Stimulated activated CD4-positive, alpha-beta T cell treated with anti-CD3 and anti-CD28 coated beads, Interleukin-1b, Interleukin-23, amount 100 ng/mL, for 48 hours (primary cell): ENCODE measurements at places on chromosomes 11 and 22.

- no peak for DNase-seq
Observed at GRCh38 chr11:1567721-1568100, 4.4 kb downstream of the DUSP8 start.

DNA sequence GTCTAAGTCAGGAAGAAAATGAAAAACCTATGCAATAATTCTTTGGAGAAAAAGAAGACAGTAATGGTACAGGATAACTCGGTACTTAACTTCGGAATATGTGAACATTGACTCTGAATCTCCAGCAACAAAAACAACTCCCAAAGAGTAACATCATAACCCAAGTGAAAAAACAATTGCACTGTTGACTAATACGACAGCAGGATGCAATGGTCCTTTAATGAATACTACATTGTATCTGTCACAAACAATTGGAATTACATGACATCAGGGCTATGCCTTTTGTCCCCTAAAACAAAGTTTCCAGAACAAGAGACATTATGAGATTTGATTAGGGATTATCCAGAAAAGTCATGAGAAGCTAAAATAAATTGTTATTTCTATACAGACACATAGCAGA is 1065.9 kb downstream of the LRRC4C start:
- no peak for DNase-seq

GRCh38 chr22:37267135-37267587 is 15.1 kb upstream of the CYTH4 start:
- DNase-seq: peak; percentile 62

DNA sequence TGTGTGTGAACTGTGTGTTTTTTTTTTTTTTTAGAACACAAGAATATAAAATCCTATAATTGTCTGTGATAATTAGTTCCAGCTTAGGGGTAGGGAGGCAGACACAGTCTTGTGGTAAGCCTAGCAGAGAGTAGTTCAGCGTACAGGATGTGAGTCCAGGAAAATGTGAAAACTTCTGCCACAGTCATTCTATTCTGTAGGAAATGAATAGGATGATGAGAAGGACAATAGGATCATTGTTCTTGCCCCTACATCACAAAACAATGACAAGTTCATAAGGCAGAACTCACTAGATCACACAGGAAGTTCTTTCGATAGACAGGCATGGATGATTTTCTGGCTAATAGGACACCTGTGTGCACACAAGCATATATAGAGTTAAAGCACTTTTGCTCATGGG is 132.2 kb downstream of the NAV2 start:
- no peak for DNase-seq

DNA sequence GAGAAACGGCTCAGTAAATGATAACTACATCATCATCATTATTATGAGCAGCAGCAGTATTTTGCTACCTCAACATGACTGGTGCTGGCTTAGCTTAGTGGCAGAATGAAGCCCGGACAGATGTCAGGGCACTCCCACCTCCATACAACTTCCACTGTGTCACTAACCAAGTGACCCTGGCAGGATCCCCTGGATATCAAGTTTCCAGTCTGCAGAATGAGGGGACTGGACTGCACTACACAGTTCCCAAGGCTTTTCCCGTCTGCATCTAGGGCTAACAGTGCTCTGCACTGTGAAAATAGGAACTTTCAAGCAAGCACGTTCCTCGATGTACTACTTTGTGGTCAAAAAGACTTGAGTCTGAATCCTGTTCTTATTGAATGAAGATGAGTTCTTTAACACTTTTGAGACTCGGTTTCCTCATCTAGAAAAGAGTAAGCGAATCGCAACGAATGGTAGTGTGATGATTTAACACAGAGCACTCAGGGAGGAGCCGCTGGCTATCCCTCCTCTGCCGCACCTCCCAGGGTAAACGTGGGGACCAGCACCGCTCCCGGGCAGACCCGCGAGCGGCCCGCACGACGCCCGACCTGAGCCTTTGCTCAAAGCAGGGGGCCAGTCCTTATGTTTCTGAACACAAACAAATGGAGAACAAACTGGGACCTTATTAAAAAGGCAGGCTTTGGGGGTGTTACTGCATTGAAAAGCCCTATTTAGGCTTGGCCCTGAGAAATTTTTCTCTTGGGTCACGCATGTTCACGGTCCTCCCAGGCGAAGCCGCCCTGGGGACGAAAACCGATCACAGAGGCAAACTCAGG is 910 bp downstream of the CLTCL1 start:
- peak; percentile 2 for DNase-seq

DNA sequence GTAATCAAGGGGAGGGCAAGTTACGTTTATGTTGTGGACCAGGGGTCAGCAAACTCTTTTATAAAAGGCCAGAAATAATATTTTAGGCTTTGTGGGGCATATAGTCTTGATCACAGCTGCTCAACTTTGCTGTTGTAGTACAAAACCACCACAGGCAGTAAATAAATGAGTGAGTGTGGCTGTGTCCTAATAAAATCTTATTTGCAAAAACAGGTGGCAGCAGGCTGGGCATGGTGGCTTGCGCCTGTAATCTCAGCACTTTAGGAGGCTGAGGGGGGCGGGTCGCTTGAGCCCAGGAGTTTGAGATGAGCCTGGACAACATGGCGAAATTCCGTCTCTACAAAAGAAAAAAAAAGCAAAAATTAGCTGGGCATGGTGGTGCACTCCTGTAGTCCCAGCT is 57.9 kb upstream of the NUP160 start:
- no peak for DNase-seq

DNA sequence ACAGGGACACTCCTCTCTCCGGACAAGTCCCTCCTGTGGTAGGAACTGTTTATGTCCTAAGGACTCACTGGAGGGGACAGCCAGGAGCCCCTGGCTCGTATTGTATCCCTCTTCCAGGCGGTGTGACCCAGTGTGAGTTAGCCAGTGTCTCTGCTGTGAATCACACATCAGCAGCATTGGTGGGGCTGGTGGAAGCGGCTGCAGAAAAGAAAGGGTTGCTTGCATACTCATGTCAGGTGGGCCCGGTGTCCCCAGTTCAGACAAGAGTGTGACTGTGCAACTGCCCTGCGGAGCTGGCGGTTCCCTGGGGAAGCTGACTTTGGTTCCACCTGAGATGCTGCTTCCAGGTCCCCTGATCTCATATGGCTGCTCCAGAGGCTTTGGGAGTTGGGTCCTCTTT is 99.4 kb downstream of the ZBTB16 start:
- no peak for DNase-seq

DNA sequence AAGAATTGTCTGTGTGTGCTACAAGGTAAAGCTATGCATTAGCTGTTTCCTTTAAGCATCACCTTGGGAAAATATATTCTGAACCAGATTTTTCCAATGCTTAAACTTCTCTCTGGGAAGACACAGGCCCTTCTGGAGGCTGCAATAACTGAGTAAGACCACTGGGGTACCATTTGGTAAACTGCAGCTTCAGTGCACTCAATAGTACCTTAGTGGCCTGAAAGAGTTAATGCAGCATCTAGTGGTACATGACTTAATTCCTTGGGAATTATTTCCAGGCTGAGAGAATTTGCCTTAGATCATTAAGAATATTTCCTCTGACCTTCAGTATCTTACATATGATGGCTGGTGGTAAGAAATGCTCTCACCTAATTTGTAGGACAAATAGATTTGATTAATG is 727.4 kb downstream of the DLG2 start:
- DNase-seq: no peak

- no peak for DNase-seq
Observed at GRCh38 chr11:119472856-119473222, 49.9 kb upstream of the THY1 start.

DNA sequence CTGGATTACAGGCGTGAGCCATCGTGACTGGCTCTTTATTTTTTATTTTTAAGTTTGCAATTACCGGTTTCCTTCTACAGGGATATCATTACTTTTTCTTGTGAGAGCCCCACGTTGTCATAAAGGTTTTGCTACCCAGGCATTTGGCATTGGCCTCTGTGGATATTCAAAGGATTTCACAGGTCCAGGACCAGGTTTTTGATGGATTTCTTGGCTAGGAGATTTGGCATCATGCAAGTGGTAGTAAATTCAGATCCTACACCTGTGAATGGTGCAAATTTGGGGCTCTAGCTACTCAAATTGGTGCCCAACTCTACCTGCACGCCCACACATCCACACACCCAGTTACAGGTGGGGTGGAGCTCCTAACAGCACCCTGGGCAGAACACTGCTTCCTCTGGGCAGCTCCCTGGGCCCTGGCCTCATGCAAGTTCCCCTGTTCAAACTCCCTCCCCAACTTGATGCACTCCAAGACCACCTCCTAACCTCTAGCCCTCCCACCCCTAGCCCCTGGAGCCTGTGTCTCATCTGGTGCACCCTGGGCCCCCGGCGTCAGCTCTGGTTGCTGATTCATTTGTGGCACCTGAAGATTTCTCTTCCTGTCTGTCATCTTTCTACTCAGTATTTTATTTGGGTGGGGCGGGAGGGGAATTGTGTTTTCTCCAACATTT is 9.3 kb upstream of the MRGPRD start:
- DNase-seq: no peak

DNA sequence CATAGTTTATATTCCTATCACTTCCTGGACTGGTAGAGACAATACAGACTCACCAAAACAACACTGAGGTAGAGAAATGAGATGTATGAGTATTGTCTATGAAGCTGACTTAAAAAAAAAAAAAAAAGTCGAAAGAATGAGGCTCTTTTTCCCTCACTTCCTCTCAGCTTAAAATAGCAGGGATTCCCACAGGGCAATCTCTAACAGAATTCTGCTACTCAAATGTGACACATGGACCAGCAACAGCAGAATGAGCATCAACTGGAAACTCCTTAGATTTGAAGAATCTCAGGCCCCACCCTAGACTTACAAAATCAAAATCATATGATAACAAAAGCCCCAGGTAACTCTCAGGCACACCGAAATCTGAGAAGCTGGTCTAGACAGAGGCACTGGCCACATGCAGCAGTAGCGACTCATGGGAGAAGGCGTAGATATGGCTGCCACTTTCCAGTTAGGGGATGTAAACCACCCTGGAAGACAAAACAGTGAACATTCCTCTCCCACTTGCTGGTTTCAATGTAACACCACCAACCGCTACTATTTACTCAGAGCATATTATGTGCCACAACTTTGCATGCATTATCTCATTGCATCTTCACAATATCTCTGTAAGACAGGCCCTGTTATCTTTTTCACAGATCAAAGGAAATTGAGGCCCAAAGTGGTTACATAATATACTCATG is 128.0 kb downstream of the RBFOX2 start:
- peak; percentile 10 for DNase-seq

GRCh38 chr11:91904792-91905785 is 319.5 kb upstream of the FAT3 start:
- DNase-seq: no peak

GRCh38 chr11:83181815-83182214 is 11.7 kb upstream of the ANKRD42 start:
- DNase-seq: no peak

DNA sequence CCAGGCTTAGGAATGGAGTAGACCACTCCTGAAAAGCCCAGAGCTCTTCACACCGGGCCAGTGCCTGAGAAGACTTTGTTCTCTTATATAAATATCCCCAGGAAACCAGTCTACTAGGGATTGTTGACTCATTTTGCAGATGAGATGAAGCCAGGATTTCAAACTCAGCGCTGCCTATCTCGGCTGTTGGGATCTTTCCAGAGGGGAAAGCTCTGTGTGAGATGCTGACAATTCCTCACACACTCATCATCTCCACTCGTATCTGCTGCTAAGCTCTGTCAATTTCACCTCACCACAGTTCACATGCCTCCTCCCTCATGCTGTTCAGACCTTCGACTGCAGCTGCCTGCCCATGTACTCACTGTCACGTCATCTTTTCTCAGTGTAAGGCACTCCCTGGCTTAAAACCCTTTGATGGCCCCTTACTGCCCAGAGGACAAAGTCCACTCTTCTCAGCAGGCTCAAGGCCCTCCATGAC is 12.5 kb downstream of the USH1C start:
- DNase-seq: no peak

DNA sequence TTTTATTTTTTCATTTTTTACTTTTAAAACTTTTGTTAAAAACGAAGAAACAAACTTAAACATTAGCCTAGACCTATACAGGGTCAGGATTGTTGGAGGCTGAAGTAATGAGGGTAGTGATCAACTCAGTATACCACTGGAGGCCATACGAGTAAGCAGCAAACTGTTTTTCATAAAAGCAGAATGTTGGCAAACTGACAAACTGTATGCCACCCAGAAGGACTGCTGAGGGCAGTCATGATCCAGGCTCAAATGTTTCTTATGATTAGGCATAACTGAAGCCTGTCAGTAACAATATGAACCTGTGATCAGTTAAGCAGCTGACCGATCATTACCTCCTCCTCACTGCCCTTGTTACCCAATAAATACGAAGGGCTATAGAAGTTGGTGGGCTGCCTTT is 10.2 kb upstream of the SC5D start:
- no peak for DNase-seq

DNA sequence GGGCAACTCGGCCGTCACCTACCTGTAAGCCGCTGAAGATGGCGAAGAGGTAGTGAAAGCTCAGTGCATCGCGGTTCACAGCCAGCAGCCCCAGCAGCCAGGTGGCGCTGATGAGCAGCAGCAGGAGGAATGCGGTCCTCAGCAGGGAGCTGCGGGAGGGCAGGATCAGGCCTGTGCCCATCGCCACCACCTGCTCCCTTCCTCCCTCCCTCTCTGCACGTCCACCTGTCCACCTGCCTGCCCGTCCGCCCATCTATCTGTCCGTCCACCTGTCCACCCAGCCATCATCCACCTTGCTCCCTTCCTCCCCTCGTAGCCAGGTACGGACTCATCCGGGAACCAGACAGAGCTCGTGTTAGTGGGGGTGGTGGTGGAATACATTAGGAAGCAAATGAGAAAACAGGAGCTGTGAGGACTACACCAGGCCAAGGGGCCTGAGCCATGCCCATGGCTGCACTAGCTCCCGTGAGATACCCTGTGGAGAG is 32.2 kb downstream of the TRMU start:
- DNase-seq: peak; percentile 64
